ENCODE measurements at places on chromosomes 16 and 17. TPM values are rescaled to one million over a fixed set of nuclear protein-coding genes. Genes with fewer than 3 reads are reported as not detected.

The MIEN1 gene
- total RNA-seq: 45.2 TPM

The IQCK gene
- 3.9 TPM for total RNA-seq

The TEKT3 gene
- total RNA-seq: not detected

The SRCAP gene
- total RNA-seq: 73.5 TPM

The SLC25A19 gene
- total RNA-seq: 136 TPM

The CEP295NL gene
- not detected for total RNA-seq

The RGS9 gene
- 1.7 TPM for total RNA-seq

The MSI2 gene
- total RNA-seq: 56.5 TPM

The ATP1B2 gene
- total RNA-seq: 0.21 TPM

The GLP2R gene
- not detected for total RNA-seq

The KRT222 gene
- not detected for total RNA-seq

The CMTM1 gene
- total RNA-seq: 8.8 TPM

The CA5A gene
- not detected for total RNA-seq

The TAOK1 gene
- total RNA-seq: 37.0 TPM

The KCTD2 gene
- 16.8 TPM for total RNA-seq

The KRT36 gene
- not detected for total RNA-seq

The SLC47A1 gene
- 0.30 TPM for total RNA-seq

The KREMEN2 gene
- total RNA-seq: not detected

The CDT1 gene
- total RNA-seq: 110 TPM

The DNAI2 gene
- 0.36 TPM for total RNA-seq
